ENCODE measurements at places on chromosomes 6 and 20. TPM values are rescaled to one million over a fixed set of nuclear protein-coding genes. Genes with fewer than 3 reads are reported as not detected.

GRCh38 chr20:31747640-31748039 is 8.6 kb downstream of the TPX2 start:
- no peak for DNase-seq

- DNase-seq, result no peak
These were observed 80.1 kb downstream of the MRPL14 start for GRCh38 chr6:44047179-44047546.

- no peak for DNase-seq
These were observed 130.9 kb downstream of the PRKN start for GRCh38 chr6:162596676-162597075.

KIF13A gene
- total RNA-seq, result 45.6 TPM
